ENCODE measurements at places on chromosomes 5 and 9. TPM values are rescaled to one million over a fixed set of nuclear protein-coding genes. Genes with fewer than 3 reads are reported as not detected.

Gene IFNK
- not detected for total RNA-seq

Gene CBY3
- not detected for total RNA-seq

Gene CTXN3
- not detected for total RNA-seq

Gene FOXI1
- not detected for total RNA-seq

Gene SPOCK1
- total RNA-seq: 216 TPM

Gene NUTM2F
- not detected for total RNA-seq

Gene CDH6
- total RNA-seq: 0.13 TPM

Gene PPP3R2
- not detected for total RNA-seq

Gene SLC34A3
- total RNA-seq: not detected

Gene GABRA1
- not detected for total RNA-seq

Gene COL23A1
- not detected for total RNA-seq

Gene SLC27A6
- 0.07 TPM for total RNA-seq

Gene CD14
- total RNA-seq: 0.40 TPM

Gene FBP1
- total RNA-seq: 13.2 TPM

Gene PTPA
- 87.6 TPM for total RNA-seq

Gene ZNF366
- 0.53 TPM for total RNA-seq

Gene AKNA
- 10.1 TPM for total RNA-seq

Gene SAXO1
- not detected for total RNA-seq

Gene GABRA6
- total RNA-seq: 0.66 TPM

Gene LCN10
- not detected for total RNA-seq

Gene ORM1
- not detected for total RNA-seq

Gene ANKRD34B
- not detected for total RNA-seq

Gene PCDHA8
- under 0.01 TPM for total RNA-seq

Gene CDX1
- not detected for total RNA-seq

Gene SPINK13
- not detected for total RNA-seq

Gene TNFAIP8
- 14.9 TPM for total RNA-seq

Gene CORO2A
- total RNA-seq: 0.40 TPM

Gene IFNA16
- total RNA-seq: not detected

Gene PTGER4
- 114 TPM for total RNA-seq

Gene LCN2
- total RNA-seq: not detected

Gene RUFY1
- total RNA-seq: 51.1 TPM

Gene C5orf58
- total RNA-seq: not detected

Gene HEXB
- 139 TPM for total RNA-seq

Gene SLC45A2
- total RNA-seq: not detected

Gene PIP5KL1
- 0.43 TPM for total RNA-seq

Gene PHYHD1
- total RNA-seq: 1.3 TPM

Gene PCDHA9
- total RNA-seq: 0.07 TPM

Gene SLC46A2
- total RNA-seq: not detected

Gene FLT4
- 1.9 TPM for total RNA-seq

Gene PRDM9
- total RNA-seq: not detected

Gene RABEPK
- total RNA-seq: 21.3 TPM

Gene DOK3
- total RNA-seq: 2.8 TPM

Gene POLR3G
- total RNA-seq: 41.1 TPM

Gene S1PR3
- total RNA-seq: 22.7 TPM

Gene IFNA2
- total RNA-seq: not detected

Gene GDNF
- total RNA-seq: not detected

Gene SV2C
- not detected for total RNA-seq

Gene TAF11L5
- total RNA-seq: not detected

Gene LIX1
- not detected for total RNA-seq

Gene TMEM171
- total RNA-seq: 26.5 TPM

Measured in thoracic aorta endothelial cell (primary cell).